ENCODE measurements at places on chromosomes 1 and 21. TPM values are rescaled to one million over a fixed set of nuclear protein-coding genes. Genes with fewer than 3 reads are reported as not detected.

AK2 gene
- 189 TPM for total RNA-seq

- no peak for DNase-seq
These were observed 85.1 kb downstream of the CAPZB start for GRCh38 chr1:19400192-19400611.

GRCh38 chr1:234645964-234646363 lies 36.0 kb upstream of the IRF2BP2 start:
- DNase-seq: no peak

DNA sequence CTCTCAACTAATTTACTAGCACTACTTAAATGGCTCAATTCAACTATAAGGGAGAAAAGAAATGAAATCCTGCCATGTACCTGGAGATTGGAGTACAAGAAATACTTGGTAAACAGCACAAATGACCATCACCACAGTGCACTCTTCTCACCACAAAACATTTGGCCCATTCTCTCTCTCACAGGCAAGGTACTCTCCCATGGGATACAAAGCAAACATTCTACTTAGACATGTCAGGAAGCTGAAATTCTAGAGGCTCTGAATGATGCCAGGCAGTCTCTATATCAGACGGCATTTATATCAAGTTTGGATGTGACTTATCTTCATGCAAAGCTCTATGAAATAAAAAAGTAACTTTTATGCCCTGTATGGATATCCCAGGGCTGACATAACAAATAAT lies 72.5 kb downstream of the DPT start:
- peak; percentile 9 for DNase-seq

C8A gene
- not detected for total RNA-seq

TNFRSF9 gene
- total RNA-seq: 0.06 TPM

SFN gene
- not detected for total RNA-seq

BCL2L15 gene
- 0.13 TPM for total RNA-seq

- no peak for DNase-seq
These were observed 30.3 kb downstream of the GLIS1 start for GRCh38 chr1:53708687-53709086.

ENSA gene
- 116 TPM for total RNA-seq

- no peak for DNase-seq
These were observed 250.3 kb downstream of the SDCCAG8 start for GRCh38 chr1:243505986-243506689.

DNA sequence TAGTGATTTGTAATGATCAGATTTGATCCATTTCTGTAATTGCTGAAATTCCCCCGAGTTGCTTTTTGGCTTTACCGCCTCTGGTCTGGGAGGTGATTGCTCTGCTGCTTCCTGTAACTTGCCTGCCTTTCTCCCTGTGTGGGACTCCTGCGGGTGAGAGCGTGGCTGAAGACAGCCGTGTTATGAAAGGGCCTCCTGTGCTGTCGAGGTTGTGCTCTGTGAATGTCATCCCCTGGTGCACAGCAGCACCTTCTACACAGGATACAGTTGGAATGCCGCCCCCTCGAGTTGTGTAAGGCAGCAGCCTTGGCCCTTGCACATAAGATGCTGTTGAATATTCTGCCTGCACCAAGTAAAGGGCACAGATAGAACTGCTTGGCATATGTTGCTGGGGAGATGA lies 5.9 kb downstream of the SOD1 start:
- no peak for DNase-seq

GRCh38 chr1:6515771-6516170 lies 24.3 kb upstream of the PLEKHG5 start:
- DNase-seq: peak; percentile 13

DYNLT5 gene
- 4.9 TPM for total RNA-seq

GRCh38 chr21:41921021-41921420 lies 32.8 kb downstream of the C2CD2 start:
- no peak for DNase-seq

DNA sequence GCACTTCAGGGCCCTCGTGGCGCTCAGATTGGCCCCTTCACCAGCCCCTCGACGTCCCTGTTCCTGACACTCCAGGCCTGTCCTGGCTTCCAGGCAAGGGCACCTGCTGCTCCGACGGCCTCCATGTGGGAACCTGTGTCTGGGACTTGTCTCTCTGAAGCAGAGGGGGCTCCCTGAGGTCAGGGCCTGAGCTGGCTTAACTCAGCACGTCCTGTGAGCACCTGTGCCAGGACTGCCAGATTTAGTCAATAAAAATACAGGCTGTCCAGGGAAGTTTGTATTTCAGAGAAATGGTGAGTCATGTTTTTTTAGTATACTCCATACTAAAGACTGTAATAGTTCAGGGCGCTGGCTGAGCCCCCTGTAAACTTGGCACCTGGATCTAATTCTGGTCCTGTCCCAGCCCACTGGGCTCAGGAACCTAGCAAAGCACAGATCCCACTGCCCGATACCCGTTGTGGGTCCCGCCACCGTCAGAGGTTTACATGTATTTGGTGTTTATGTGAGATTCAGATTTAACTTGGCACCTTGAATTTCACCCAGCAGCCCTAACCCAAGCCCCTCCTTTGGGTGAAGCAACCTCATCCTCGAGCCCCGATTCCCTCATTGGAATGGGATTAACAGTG lies 109.9 kb upstream of the IFFO2 start:
- DNase-seq: peak; percentile 8
